ENCODE measurements at places on chromosomes 7 and 10.

GRCh38 chr10:664893-665292, 24.6 kb downstream of the DIP2C start:
- no peak for DNase-seq

DNA sequence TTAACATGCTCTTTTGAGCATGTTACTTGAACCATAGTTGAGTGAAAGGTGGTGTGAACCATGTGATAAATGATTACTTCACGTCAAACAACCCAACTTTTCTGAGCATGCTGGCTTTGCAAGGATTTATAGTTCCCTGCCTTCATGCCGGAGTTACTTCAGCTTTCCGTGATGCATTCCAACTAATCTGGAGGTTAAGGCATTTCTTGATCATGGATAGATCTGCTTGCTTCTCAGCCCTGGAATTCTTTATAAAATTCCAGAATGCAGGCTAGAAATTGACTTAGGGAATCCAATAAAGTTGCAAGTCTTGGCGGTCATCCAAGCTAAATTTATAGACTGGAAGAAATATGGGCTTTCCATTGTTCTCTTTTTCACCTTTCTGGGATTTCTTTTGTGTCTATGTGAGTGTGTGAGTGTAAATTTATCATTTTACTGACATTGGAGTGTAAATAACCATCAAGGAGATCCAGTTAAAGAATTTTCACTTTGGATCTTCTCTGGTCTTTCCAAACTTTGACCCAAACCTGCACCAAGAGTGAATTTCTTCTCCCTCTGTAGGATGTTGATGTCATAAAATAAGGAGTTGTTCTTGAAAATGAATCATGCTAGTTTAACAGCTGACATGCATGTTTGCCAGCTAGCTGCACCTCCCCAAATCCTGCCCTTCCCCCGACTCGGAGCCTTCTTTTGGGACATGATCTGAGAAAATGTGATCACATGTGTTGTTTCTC, 289.0 kb downstream of the TWIST1 start:
- no peak for DNase-seq

DNA sequence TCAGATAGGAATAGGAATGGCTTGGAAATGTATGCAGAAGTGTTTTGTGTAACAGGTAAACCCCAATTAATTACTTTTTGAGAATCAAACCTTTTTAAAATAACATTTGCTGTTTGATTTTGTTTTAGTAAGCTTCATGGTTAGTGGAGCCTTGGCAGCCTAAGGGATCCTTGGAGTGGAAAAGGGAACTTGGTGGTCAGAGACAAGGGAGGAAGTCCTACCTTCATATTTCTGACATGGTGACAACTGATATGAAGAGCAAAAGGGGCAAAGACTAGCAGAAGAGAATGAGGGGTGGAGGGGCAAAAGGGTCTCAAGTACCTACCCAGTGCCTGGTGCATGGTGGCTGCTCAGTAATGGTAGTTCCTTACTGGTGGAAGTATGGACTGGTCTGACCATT, 32.3 kb downstream of the AHCYL2 start:
- DNase-seq: no peak

DNA sequence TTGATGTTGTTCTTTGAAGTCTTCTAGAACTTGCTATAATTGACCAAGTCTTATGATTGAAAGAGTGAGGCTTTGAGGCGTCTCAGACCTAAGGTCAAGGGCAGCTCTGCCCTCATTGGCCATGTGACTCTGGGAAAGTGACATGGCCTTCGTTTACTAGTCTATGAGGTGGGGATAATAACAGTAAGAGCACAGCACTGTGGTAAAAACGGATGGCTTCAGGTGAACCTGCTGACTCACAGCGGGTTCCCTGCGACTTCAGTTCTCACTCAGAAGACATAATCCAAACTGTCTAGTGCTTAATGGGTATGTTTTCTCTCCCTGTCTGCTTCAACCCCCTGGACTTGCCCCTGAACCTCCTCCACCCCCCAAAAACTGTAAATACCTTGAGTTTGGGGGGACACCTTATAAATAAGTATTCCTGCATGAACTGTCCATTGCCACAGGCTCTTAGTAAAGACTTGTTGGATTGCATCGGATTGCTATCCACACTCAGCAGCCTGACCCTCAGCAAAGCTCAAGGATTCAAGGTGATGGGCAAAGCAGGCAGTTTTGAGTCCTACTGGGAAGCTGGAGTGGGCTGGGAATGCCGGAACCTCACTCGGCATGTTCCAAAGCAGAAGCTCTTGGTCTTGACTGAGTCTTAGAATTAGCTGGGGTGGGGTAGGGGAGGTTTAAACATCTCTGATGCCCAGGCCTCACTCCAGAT, 304.6 kb downstream of the KLF6 start:
- DNase-seq: no peak

DNA sequence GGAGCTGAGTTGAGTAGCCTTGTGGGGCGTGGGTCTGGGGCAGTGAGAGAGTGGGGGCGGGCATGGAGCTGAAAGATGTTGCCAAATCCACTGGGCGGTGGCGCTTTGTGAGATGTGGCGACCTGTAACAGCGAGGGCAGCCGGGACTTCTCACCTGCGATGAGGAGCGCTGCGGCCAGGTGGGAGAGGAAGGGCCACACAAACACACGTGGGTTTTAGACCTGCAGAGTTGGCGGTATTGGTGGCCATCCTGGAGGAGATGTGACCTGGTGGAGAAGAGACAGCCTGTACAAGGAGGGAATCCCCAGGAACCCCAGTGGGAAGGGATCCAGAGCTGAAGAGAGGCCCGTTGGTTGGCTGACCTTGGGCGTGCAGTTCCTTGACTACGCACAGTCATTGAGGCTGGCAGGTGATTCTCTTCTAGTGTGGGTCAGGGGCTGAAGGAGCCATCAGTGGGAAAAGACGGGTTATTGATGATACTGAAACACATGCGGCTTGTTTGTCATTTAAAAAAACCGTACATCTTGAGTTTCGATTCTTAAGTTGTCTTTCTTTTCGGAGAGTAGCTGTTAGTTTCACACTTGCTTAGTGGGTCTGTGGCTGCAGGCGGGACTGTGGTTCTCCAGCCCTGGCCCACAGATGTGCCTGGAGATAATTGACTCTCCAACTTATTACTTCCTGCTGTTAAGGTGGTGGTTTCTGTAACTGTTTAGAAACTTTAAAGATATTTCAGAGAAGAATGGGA, 2.4 kb downstream of the CHST12 start:
- no peak for DNase-seq

DNA sequence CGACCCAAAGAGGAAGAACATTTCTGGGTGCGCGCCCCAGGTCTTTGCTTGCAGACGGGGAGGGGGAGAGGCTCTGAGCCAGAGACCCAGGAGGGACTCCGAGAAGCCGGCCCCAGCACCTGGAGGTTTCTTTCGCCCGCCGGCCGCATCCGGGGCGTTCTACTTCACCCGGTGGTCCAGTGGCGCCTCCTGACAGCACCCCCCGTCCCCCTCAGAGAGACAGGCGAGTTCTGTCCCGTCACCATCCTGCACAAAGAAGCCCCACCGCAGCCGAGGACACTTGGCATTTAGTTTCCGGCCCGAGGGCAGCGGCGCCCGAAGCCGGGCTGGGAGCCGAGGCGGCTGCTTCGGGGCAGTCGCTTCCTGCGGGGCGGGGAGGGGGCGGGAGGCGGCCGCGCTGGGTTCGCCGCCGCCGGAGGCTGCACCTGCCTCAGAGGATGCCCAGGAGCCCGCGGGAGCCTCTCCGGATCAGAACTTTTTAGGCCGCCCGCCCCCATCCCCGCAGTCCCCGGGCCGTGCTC, at the start of gene TMEM178B:
TSS of gene TMEM178B (plus strand) at position 424 of the 521 bp plus-strand sequence.
- no peak for DNase-seq

GRCh38 chr10:30510184-30510931, 76.4 kb downstream of the MAP3K8 start:
- no peak for DNase-seq

DNA sequence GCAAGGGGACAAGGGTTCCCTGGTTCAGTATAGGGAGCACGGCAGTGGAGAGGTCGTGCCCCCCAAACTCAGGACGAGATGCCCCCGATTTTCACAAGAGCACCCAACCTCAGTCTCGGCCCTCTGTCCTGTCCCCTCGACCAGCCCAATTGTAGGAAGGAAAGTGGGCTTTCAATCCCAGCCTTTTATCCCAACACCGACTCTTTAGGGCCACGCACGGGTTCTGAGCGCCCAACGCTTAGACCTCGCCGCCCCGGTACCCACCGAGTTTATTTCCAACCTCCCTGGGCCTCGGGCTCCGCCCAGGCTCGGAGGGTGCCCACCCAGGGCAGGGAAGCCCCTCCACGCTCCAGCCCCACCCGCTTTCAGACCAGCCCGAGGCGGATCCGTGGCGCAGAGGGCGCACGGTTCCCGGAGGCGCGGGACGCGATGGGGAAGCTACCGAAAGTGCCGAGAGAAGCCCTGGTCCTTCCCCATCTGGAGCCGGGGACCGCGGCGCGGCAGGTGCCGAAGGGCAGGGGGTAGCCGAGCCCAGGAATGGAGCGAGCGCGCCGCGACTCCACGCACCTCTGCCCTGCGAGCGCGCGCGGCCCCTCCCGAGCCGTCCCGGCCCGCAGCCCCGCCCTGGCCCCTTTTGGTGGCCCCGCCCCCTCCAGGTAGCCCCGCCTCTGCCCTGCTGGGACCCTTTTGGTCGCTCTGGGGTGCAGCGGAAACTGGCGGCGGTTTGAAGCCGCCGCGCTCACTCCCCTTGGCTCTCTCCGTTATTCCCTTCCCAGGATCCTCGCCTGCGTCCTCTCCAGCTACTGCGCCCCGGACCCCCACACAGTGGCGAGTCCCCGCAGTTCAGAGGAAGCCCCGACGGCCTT, 20.4 kb downstream of the GRID2IP start:
- DNase-seq: no peak

GRCh38 chr7:31418928-31419327, 78.4 kb upstream of the NEUROD6 start:
- DNase-seq: no peak

DNA sequence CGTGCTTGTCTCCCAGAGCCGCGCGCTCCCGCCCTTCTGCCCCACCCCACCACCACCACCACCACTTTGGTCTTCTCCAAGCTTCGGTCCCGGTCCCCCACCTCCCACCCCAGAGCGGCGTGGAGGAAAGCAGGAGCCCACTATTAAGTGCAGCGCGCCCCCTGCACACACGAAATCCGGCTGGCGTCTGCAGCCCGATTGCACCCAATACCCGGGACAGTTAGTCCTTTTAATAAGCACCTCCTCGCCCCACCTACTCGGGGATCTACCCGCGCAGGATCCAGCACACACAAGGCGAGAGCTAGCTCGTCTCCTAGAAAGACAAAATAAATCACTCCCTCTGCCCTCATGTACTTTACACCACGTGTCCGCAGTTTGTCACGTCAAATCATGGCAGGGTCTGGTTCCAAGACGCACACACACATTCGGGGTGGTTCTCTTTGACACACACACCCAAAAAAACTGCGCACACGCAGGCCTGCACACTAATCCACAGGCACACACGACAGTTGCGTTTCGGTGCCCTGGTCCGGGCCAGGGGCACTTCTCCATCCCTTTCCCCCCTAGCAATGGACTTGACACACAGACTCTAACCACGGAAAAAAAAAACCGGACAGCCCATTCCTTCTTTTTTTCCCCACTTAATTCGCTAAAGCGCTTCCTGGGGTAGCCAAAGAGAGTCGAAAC, 1.6 kb downstream of the SFMBT2 start:
- peak; percentile 76 for DNase-seq

DNA sequence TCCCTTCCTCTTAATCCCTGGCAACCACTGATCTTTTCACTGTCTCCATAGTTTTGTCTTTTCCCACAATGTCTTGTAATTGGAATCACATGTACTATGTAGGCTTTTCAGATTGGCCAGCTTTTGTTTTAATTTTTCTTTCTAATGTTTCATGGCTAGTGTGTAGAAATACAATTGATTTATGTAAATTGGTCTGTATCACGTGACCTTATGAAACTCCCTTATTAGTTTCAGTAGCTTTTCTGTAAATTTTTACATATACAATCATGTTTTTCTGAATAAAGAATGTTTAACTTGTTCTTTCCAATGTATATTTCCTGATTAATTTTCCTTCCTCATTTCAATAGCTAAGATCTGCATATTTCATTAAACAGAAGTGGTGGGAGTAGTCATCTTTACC, 319.3 kb downstream of the MDFIC start:
- DNase-seq: no peak

DNA sequence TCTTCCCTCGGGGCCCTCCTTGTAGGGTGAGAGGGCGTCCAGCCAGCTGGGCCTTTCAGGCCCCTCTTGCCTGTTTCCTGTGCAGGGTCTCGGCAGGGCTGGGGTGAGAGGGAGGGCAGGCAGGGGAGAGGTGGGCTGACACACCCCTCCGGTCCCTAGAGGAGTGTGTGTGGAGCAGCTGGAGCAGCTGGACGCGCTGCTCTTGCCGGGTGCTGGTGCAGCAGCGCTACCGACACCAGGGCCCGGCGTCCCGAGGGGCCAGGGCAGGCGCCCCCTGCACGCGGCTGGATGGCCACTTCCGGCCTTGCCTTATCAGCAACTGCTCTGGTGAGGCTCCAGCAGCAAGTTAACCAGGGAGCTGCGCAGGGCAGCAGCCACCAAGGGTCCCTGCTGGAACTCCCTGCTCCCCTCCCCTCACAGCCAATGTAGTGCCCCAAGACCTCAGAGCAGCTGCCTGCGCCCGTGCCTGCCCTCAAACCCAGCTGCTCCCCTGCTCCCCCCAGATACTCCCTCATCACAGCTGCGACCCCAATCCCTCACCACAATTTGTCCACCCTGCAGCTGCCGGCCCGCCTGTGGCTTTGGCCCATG, 15.7 kb upstream of the ZNF862 start:
- DNase-seq: no peak

DNA sequence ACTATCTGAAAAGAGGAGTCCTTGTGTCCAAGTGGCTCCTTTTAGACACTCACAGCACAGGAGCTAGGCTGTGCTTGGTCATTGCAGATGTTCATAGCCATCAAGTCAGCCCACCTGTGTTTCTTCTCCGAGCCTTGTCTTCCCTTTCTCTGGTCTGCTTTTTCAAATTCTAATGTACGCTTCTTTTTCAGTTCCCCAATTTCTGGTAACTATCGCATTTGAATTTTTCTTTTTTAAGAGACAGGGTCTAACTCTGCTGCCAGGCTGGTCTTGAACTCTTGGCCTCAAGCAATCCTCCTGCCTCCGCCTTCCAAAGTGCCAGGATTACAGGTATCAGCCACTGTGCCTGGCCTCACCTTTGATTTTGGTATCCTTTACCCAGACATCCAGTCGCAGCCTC, 18.9 kb downstream of the APBB1IP start:
- no peak for DNase-seq

GRCh38 chr7:101879565-101879964, 62.1 kb downstream of the CUX1 start:
- DNase-seq: no peak

- DNase-seq: no peak
These were observed 424.6 kb upstream of the SORCS1 start for GRCh38 chr10:107589081-107589480.

DNA sequence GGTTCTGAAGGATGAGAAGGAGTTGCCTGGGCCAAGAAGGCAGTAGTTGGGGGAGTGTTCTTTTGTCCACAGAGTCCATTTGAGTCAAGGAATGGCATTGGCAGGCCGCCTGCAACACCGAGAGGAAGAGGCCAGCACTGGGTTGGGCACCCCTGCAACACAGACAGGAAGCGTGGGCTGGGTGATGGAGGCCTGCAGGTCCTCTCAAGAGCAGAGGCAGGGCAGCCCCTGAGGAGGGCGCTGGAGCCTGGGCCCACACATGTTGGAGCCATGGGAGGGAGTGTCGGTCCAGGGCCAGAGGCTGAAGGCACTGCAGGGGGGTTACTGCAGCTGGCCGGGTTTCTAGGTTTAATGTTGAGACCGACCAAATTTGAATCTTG, 137.3 kb downstream of the PTPN20 start:
- DNase-seq: no peak

- no peak for DNase-seq
These were observed 68.3 kb upstream of the DNAJB6 start for GRCh38 chr7:157268540-157268939.

GRCh38 chr10:71719042-71719441, 536 bp downstream of the C10orf105 start:
- DNase-seq: peak; percentile 31

GRCh38 chr10:52379287-52379686, 65.2 kb downstream of the DKK1 start:
- DNase-seq: no peak

Measured in pons (tissue), 1 donor.